ENCODE measurements at places on chromosomes 4 and X.
A peak's percentile ranks its signal among the peaks of the same experiment; 100 is the strongest.

DNA sequence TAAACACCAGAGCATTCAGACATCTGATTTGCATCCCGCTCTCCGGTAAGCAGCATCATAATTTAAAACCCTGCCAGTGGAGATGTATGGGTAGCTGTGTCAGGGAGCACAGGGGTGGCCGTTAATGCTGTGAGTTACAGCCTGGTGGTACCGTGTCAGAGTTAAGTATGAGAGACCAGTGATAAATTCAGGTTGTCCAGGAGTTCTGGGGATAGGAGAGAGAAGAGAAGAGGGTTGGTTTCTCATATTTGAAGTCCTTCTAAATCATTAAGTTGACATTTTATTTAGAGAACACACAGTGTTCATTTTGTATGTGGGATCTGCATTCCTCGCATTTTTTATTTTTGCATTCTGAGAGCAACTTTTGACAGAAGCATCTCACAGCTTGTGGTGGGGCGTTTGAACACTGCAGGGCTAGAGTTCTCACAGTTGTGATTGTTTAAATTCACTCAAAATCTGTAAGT lies 157.6 kb downstream of the DCLK2 start:
- DNase-seq: no peak

GRCh38 chr4:25800245-25800644 lies 62.5 kb downstream of the SEL1L3 start:
- no peak for DNase-seq

DNA sequence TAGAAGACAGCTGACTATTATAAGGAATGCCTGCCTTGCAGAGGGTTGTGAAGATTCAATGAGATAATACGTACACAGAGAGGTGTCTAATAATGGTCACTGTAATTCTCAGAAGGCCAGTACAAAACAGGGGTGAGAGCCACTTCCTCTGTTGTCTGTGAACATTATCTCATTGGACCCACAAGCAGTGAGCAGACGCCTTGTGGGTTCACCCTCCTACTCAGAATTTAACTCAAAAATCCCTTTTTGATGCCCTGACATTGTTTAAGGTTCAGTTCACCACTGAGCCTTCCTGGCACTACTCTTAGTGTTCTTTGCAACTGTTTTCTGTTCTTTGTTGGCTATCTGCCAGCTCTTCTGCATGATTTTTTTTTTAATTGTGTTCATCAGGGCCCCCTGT lies 467.4 kb downstream of the BCOR start:
- DNase-seq: no peak

GRCh38 chr4:78057135-78057599 lies at the start of gene FRAS1:
FRAS1 (plus strand) TSS chr4:78057323; CDS start chr4:78058010, 687 bp downstream.
- peak; percentile 78 for DNase-seq
